ENCODE measurements at places on chromosomes 16 and 17.

DNA sequence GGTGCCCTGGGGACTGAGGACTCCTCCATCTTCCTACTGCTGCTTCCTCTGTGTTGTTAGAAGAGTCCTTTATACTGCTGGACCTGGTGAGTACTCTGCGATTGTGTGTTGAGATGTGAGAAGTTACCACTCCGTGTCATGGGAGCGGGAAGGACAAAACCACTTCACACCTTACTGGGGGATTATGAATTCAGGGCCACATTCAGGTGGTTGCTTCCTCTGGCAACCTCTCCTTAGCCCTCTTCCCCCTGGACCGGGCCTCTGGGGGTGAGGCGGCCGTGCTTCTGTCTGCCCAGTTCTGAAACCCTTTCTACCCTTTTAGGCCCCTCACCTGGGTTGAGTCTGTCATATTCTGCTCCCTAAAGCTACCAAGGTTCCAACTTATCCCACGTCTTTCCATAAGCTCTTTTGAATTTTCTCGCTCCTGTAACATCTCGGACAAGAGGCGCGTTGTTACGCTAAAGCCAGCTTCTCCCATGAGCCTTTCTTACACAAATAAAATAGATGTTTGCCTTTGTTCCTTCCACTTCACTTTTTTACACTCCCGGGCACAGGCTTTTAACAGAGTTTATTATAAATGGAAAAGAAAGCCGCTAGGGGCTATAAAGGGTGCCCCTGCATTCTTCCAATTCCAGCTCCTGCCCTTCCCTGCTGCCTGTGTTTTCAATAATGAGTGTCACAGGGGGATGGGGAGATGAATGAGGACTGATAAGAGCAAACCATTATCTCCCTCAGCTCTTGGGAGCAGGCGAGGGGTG is 20.7 kb upstream of the CDH13 start:
- H3K27ac ChIP-seq: no peak overlapping the region
- DNase-seq: no peak
- H3K4me1 ChIP-seq: no peaks in the 10 kb centered on the region
- no peaks in the 10 kb centered on the region for H3K27me3 ChIP-seq
- H3K36me3 ChIP-seq: no peaks in the 10 kb centered on the region

GRCh38 chr16:15976929-15977637 is 27.7 kb downstream of the ABCC1 start:
- peaks cover 12% of the 10 kb centered on the region for H3K36me3 ChIP-seq
- H3K27ac ChIP-seq: no peak overlapping the region
- no peak overlapping the region for H3K4me3 ChIP-seq
- DNase-seq: no peak
- H3K4me1 ChIP-seq: no peaks in the 10 kb centered on the region
- H3K27me3 ChIP-seq: no peaks in the 10 kb centered on the region

GRCh38 chr17:1123393-1123831 is 56.4 kb downstream of the ABR start:
- no peak overlapping the region for H3K27ac ChIP-seq
- no peak for DNase-seq
- H3K27me3 ChIP-seq: no peaks in the 10 kb centered on the region
- no peak overlapping the region for H3K4me3 ChIP-seq
- peaks cover 8% of the 10 kb centered on the region for H3K4me1 ChIP-seq
- H3K36me3 ChIP-seq: no peaks in the 10 kb centered on the region

GRCh38 chr16:79653373-79653891 is 52.9 kb upstream of the MAF start:
- no peaks in the 10 kb centered on the region for H3K27me3 ChIP-seq
- H3K36me3 ChIP-seq: no peaks in the 10 kb centered on the region
- DNase-seq: peak; percentile 70
- no peak overlapping the region for H3K27ac ChIP-seq

DNA sequence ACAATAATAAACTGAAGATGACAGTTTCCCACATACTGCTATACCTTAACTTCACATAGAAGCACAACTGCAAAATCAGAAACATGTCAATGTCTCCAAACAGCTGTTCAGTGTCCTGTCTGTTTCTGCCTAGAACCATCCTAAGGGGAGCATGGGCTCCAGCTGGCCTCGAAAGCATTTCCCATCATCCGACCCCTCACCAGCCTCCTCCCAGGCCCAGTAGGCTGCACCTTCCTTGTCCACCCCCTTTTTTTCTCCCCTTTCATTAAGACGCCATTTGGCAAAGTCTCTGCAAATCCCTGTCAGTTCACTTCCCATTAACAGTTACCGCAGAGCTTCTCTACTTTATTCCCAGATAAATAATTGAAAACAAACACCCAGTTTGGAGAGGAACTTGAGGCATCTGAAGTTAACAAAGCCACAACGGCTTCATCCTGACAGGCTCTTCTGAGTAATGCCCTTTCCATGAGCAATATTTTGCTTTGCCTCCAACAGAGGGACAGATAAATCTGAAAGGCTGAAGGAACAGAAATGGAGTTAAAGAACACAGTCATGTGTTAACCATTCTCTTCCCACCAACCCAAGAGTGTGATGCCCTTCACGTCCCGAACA is 65.3 kb downstream of the SLC39A11 start:
- DNase-seq: no peak
- no peaks in the 10 kb centered on the region for H3K4me1 ChIP-seq
- no peak overlapping the region for H3K27ac ChIP-seq
- no peaks in the 10 kb centered on the region for H3K27me3 ChIP-seq

DNA sequence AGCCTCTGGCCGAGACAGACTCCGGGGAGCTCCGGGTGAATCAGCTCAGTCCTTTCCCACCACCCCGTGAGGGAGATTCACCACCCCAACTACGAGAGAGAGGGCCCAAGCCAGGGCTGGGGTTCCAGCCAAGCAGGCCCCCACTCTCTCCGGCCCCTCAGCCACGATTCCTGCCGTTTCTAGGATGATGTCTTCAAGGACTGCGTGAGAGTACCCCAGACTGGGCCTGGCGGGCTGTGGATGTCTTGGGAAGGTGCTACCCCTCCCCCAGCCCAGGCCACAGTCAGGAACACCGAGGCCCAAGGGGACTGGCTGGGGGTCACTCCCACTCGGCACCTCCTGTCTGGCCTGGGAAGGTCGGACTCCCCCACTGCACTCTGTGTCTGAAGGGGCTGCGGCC is 21.6 kb upstream of the PABPN1L start:
- no peak overlapping the region for H3K4me3 ChIP-seq
- H3K4me1 ChIP-seq: no peaks in the 10 kb centered on the region
- H3K27ac ChIP-seq: no peak overlapping the region
- no peaks in the 10 kb centered on the region for H3K27me3 ChIP-seq
